ENCODE measurements at places on chromosomes 16 and 17.

DNA sequence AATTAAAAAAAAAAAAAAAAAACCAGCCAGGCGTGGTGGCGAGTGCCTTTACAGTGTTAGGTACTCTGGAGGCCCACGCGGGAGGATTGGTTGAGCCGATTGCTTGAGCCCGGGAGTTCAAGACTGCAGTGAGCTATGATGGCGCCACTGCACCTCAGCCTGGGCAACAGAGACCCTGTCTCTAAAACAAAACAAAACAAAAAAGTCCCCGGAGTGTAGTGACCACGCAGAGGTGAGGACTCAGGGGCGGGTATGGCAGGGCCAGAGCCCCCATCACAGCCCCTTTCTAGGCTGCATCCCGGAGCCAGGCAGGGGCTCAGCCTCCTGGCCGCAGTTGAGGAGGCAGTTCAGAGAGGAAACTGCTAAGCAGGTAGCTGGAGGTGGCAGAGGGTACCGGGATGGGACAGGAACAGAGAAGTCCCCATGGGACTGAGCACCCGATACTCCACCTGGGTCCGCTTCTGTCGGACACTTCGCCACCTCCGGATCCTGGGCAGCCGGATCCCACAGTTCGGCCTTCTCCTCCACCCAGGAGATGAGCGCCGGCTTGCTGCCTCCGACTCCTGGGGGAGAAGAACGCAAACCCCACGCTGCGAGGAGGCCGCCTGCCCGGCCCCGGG lies 800 bp downstream of the ZNF747 start:
- peak; percentile 39 for DNase-seq

DNA sequence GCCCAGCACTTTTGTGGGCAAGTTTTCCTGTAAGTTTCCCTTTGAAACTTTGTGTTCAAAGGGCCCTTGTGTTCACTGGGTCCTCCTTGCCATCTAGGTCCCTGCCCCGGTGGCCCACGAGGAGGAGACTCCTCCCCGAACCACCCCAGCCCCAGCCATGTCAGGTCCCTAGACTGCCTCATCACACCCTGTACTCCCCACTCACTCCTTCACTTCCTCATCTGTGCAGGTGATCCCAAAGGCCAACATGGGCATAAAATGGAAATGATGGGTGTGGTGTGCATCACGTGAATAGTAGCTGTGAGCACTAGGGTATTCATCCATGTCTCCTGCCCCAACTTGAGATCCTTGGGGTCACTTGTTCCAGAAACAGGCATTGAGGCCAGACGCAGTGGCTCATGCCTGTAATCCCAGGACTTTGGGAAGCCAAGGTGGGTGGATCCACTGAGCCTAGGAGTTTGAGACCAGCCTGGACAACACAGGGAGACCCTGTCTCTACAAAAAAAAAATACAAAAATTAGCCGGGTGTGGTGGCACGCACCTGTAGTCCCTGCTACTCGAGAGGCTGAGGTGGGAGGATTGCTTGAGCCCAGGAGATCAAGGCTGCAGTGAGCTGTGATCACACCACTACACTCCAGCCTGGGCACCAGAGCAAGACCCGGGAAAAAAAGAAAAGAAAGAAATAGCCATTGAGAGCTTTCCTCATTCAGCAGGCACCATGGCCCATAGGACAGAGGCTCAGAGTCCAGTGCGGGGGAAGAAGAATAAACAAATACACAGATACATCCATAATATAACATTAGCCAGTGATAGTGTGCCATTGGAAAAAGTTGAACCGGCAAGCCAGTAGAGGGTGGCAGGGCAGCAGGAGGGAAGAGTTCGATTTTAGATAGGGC lies 74.5 kb downstream of the KATNIP start:
- DNase-seq = no peak

GRCh38 chr17:68539548-68540467 lies 27.6 kb downstream of the PRKAR1A start:
- DNase-seq = no peak

DNA sequence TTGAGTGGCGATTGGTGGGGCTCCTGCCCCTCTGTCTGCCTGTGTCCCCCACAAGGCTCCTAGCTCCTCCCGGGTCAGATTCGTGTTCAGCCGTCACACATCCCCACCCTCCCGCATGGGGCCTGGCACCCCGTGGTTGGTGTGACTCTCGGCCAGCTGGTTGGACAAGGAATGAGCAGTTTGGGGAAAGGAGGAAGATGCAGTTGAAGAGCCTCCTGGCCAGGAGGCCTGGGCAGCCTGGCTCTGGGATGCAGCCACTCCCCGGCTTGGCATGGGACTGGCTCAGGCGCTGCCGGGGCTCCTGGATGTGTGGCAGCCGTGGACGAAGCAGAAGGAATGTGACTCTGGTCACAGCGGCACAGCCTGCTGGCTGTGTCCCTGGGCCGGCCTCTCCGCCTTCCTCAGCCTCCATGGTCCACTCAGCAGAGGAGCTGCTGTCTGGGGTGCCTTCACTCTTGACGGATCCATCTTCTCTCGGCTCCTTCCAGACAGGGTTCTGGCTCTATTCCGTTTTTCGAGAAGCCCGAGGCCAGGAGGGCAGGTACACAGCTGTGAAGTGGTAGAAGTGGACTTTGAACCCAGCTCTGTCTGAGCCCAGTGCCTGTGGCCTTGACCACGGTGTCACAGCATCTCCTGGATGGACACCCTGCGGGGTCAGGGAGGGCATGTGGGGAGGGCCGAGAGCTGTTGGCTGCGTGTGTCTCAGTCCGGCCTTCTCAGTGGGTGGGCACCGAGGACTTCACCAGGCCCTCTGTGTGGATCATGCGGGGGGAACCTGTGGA lies 2.1 kb downstream of the TRAF7 start:
- DNase-seq = no peak

- DNase-seq = no peak
These were observed 11.8 kb upstream of the CDC42EP4 start for GRCh38 chr17:73323409-73324159.

DNA sequence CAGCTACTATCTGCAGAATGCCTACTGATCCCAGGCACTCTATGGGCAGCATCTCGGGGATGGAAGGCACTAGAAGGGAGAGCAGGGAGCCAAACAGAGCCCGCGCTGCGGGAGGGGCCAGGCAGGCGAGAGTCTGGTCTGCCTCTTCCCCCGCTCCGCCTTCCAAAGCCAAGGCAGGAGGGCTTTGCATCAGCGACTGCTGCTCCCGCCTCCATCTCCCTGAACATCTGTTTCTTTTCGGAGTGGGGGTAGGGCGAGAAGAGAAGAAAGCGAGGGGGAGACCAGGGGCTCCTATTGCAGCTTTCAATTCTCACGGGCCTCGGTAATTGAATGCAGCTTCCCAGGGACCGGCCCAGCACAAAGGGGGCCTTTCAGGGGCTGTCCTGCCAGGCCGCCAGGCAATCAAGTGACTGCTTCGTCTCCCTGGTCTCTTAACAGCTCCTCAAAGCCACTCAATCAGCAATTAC lies 31.4 kb upstream of the CDC42EP4 start:
- no peak for DNase-seq
